Activated naive CD4-positive, alpha-beta T cell treated with anti-CD3 and anti-CD28 coated beads for 36 hours (primary cell): ENCODE measurements at places on chromosomes 2 and 18.

GRCh38 chr2:13284688-13285087 lies 568.0 kb downstream of the TRIB2 start:
- no peaks in the 10 kb centered on the region for H3K36me3 ChIP-seq
- H3K27me3 ChIP-seq: peaks cover 4% of the 10 kb centered on the region
- no peak overlapping the region for H3K4me3 ChIP-seq

- no peaks in the 10 kb centered on the region for H3K27me3 ChIP-seq
- H3K4me1 ChIP-seq: peaks cover 21% of the 10 kb centered on the region
- DNase-seq: no peak
These were observed 61.1 kb upstream of the ACYP2 start for GRCh38 chr2:54054271-54054670.

DNA sequence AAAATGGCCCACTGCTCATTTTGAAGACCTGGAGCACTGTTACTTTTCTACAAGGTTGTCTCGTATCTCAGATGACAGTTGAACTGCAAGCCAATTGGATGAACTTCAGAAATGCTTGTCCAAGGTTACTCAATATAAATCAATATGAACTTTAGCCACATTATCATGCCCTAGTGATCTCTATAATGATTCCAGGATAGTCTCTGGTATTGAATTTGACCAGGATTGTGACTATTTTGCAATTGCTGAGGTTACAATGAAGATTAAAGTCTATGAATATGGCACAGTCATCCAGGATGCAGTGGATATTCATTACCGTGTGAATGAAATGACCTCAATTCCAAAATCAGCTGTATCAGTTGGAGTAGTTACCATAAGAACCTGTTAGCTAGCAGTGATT lies 196.0 kb upstream of the RAB12 start:
- no peaks in the 10 kb centered on the region for H3K36me3 ChIP-seq
- H3K4me1 ChIP-seq: no peaks in the 10 kb centered on the region
- no peak for DNase-seq

- H3K4me3 ChIP-seq: no peak overlapping the region
- DNase-seq: no peak
- no peaks in the 10 kb centered on the region for H3K4me1 ChIP-seq
- H3K36me3 ChIP-seq: no peaks in the 10 kb centered on the region
- peaks cover 6% of the 10 kb centered on the region for H3K27me3 ChIP-seq
- no peak overlapping the region for H3K27ac ChIP-seq
These were observed 265.4 kb upstream of the UBE2E3 start for GRCh38 chr2:180715044-180715443.

DNA sequence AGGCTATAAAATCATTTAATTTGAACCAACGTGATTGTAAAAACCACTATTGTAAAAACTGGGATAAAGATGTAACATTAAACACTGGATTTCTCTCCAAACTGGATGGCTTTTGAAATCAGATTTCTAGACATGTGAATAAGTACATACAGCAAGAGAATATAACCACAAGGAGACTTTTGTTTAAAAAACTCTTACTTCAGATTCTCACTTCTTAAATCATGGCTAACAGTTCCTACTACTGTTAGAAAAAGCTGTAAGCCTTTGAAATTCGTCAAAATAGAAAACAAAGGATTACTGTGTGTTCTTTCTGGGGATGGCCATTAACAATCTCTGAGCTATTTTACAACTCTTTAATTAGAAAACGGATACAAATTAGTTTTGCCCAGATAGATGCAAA lies 39.4 kb upstream of the SH3BP4 start:
- no peaks in the 10 kb centered on the region for H3K36me3 ChIP-seq
- no peak overlapping the region for H3K4me3 ChIP-seq
- no peak for DNase-seq
- H3K4me1 ChIP-seq: no peaks in the 10 kb centered on the region

- no peak overlapping the region for H3K27ac ChIP-seq
- no peak overlapping the region for H3K4me3 ChIP-seq
- H3K4me1 ChIP-seq: no peaks in the 10 kb centered on the region
- H3K27me3 ChIP-seq: no peaks in the 10 kb centered on the region
- no peak for DNase-seq
These were observed 305.3 kb downstream of the PARD3B start for GRCh38 chr2:204850581-204850980.

DNA sequence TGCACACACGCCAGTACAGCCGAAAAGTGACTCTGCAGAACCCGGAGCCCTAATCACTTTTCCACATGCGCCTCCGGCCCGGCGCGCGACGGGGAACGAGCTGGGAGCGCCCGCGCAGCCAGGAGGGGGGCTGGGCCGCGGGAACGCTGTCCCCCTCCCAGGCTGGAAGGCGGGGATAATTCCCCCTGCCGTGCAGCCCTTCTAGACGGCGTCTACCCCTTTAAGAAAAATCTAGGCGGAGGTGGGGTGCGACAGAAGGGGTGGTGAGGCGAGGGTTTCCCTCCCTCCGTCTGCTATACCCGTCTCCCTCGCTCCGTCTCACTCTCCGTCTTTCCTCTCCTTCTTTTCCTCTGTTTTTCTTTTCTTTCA lies 2.4 kb downstream of the CYP26B1 start:
- peaks cover 47% of the 10 kb centered on the region for H3K4me1 ChIP-seq
- H3K4me3 ChIP-seq: peak overlapping the region; percentile 26
- peaks cover 71% of the 10 kb centered on the region for H3K27me3 ChIP-seq
- H3K36me3 ChIP-seq: no peaks in the 10 kb centered on the region
- H3K27ac ChIP-seq: no peak overlapping the region

DNA sequence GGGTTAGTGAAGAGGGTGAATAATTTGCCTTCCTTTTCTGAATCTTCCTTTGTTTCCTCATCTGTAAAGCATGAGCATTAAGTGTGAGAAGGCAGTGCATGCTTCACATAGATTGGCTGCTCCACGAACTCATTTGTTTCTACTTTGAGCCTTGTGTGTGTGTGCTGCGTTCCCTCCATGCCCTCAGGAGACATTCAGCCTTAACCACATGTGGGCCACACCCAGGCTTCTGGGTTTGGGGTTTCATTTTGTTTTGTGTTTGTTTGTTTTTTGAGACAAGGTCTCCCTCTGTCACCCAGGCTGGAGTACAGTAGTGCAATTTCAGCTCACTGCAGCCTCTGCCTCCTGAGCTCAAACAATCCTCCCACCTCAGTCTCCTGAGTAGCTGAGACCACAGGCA lies 843.3 kb downstream of the GALR1 start:
- no peak overlapping the region for H3K4me3 ChIP-seq
- H3K4me1 ChIP-seq: no peaks in the 10 kb centered on the region
- H3K27ac ChIP-seq: no peak overlapping the region
- H3K27me3 ChIP-seq: no peaks in the 10 kb centered on the region
- no peak for DNase-seq

- DNase-seq: no peak
- no peaks in the 10 kb centered on the region for H3K36me3 ChIP-seq
- no peak overlapping the region for H3K27ac ChIP-seq
- H3K27me3 ChIP-seq: peaks cover 12% of the 10 kb centered on the region
- no peak overlapping the region for H3K4me3 ChIP-seq
These were observed 32.3 kb downstream of the LYPD6B start for GRCh38 chr2:149070681-149071320.

- H3K36me3 ChIP-seq: peaks cover 14% of the 10 kb centered on the region
- H3K27me3 ChIP-seq: no peaks in the 10 kb centered on the region
- H3K4me1 ChIP-seq: peaks cover 49% of the 10 kb centered on the region
- H3K4me3 ChIP-seq: no peak overlapping the region
- H3K27ac ChIP-seq: no peak overlapping the region
These were observed 20.0 kb downstream of the TRIP12 start for GRCh38 chr2:229901819-229902218.

- H3K4me1 ChIP-seq: peaks cover 17% of the 10 kb centered on the region
- H3K4me3 ChIP-seq: no peak overlapping the region
- no peak overlapping the region for H3K27ac ChIP-seq
- DNase-seq: no peak
- H3K27me3 ChIP-seq: no peaks in the 10 kb centered on the region
These were observed 18.7 kb downstream of the IMMT start for GRCh38 chr2:86176597-86176996.

- no peaks in the 10 kb centered on the region for H3K27me3 ChIP-seq
- H3K36me3 ChIP-seq: peaks cover 40% of the 10 kb centered on the region
- no peak overlapping the region for H3K27ac ChIP-seq
- peaks cover 2% of the 10 kb centered on the region for H3K4me1 ChIP-seq
- no peak overlapping the region for H3K4me3 ChIP-seq
These were observed 198.0 kb downstream of the NBAS start for GRCh38 chr2:15363142-15363541.

DNA sequence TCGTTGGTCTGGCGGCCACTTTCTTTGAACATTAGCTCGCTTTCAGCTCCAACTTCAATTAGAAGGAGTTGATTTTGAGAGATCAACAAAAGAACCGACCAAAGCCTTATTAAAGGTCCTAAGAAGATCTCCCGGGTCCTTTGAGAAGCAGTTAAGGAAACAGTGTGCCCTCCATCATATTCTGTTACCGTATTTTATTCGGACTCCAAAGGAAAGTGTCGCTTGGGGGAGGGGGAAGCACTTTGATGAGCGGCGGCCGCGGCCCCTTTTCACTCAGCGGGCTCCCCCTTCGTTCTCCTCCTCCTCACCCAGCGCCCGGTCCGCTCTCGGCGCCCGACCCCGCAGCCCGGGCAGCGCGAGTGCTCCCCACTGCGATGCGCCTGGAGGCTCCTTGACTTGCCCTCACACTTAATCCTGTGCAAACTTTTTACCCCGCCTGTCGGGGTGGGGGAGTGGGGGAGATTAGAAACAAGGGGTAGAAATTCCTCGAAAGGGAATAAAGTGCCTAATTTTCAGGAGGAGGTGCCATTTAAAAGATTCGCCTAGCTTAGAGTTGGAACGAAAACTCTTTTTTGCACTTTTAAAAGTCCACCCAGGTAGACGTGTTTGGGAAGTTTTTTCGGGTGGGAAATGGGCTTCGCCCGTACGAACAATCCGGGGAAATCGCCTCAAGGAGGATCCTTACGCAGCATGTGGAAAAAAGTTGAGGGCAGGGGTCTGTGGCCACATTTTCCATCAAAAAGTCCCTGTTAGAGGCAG lies 1.2 kb upstream of the OTX1 start:
- H3K4me1 ChIP-seq: peaks cover 52% of the 10 kb centered on the region
- peak overlapping the region; percentile 80 for H3K4me3 ChIP-seq

GRCh38 chr2:95578539-95578938 lies 13.3 kb upstream of the TRIM43 start:
- H3K36me3 ChIP-seq: no peaks in the 10 kb centered on the region
- DNase-seq: no peak
- H3K27ac ChIP-seq: no peak overlapping the region

- no peak for DNase-seq
- H3K27ac ChIP-seq: peak overlapping the region; percentile 39
- peaks cover 15% of the 10 kb centered on the region for H3K4me1 ChIP-seq
- no peaks in the 10 kb centered on the region for H3K36me3 ChIP-seq
- no peak overlapping the region for H3K4me3 ChIP-seq
- peaks cover 8% of the 10 kb centered on the region for H3K27me3 ChIP-seq
These were observed 385.1 kb downstream of the STK39 start for GRCh38 chr2:167862296-167862695.

GRCh38 chr2:74872389-74872836 lies 38.5 kb downstream of the HK2 start:
- peaks cover 40% of the 10 kb centered on the region for H3K36me3 ChIP-seq
- H3K4me1 ChIP-seq: no peaks in the 10 kb centered on the region
- no peak overlapping the region for H3K27ac ChIP-seq
- no peak for DNase-seq
- H3K27me3 ChIP-seq: no peaks in the 10 kb centered on the region

- DNase-seq: no peak
- H3K36me3 ChIP-seq: no peaks in the 10 kb centered on the region
These were observed 155.4 kb upstream of the SPRED2 start for GRCh38 chr2:65587779-65588178.

DNA sequence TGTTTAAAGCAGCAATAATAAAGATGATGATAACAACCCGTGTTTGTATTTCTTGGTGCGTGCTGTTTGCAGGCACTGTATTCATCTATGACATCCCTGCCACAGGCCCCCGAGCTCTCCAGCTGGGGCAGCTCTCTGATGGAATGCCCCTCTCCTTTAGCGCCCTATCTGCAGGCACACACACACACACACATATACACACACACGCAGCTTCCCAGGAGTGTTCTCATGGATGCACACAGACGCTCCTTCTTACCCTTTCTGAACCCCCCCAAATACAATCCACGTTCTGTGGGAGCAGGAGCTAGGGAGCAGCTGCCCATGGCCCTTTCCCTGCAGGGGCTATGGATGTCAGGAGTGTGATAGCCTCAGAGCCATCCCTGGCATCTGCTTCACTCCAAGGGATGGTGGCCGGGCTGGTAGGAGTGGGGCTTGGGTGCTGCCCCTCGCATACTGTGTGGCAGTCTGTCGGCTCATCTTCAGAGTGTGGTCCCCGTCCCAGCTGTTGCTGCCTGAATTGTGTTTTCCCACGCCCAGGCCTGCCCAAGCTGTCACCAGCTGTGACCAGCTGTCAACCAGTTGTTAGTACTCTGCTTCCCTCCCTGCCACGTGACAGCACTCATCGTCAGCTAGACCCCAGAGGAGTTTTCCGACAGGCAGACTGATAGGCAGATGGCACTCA lies 50.8 kb upstream of the MYCN start:
- no peaks in the 10 kb centered on the region for H3K36me3 ChIP-seq
- H3K4me3 ChIP-seq: no peak overlapping the region
- H3K27me3 ChIP-seq: peaks cover 4% of the 10 kb centered on the region
- H3K4me1 ChIP-seq: no peaks in the 10 kb centered on the region
- H3K27ac ChIP-seq: no peak overlapping the region

- H3K27me3 ChIP-seq: no peaks in the 10 kb centered on the region
- DNase-seq: no peak
- H3K4me1 ChIP-seq: no peaks in the 10 kb centered on the region
- no peaks in the 10 kb centered on the region for H3K36me3 ChIP-seq
- no peak overlapping the region for H3K27ac ChIP-seq
These were observed 141.5 kb downstream of the CDC42EP3 start for GRCh38 chr2:37529830-37530415.

DNA sequence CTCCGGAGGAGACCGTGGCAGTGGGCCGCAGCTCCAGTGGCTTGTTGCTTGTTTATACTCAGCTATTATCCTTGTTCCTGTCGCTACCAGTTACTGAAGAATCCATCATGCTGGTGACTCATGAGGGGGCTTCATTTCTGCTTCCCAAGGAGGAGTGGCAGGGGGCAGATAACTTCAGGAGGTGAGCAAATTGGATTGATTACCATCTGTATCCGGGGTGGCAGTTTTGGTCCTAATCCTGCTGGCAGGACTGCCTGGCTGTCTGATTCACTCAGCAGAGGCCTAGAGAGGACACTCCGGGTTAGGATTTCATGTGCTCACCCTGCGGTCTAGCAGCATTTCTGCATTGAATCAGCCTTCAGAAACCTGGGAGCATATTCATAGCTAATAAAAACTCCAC lies 230.0 kb downstream of the ACTR3 start:
- no peak for DNase-seq
- H3K4me1 ChIP-seq: no peaks in the 10 kb centered on the region
- H3K36me3 ChIP-seq: no peaks in the 10 kb centered on the region
- no peak overlapping the region for H3K27ac ChIP-seq

- no peak overlapping the region for H3K27ac ChIP-seq
- peaks cover 11% of the 10 kb centered on the region for H3K4me1 ChIP-seq
- no peak for DNase-seq
- no peaks in the 10 kb centered on the region for H3K36me3 ChIP-seq
These were observed 997 bp downstream of the BOK start for GRCh38 chr2:241559323-241560161.
